ENCODE measurements at places on chromosomes 16 and 17. TPM values are rescaled to one million over a fixed set of nuclear protein-coding genes. Genes with fewer than 3 reads are reported as not detected.

DNA sequence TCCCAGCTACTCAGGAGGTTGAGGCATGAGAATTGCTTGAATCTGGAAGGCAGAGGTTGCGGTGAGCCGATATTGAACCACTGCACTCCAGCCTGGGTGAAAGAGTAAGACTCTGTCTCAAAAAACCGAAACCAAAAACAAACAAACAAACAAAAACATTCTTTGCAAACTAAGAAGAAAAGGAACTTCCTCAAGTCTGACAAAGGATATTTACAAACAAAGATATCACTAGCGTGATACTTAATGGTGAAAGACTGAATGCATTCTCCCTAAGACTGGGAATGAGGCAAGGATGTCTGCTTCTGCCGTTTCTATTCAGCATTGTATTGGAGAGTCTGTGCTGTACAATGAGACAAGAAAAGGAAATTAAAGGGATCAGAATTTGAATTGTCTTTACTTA, 10.5 kb upstream of the MPO start:
- no peak for DNase-seq
- no peaks in the 10 kb centered on the region for H3K4me1 ChIP-seq
- H3K36me3 ChIP-seq = no peaks in the 10 kb centered on the region
- peaks cover 2% of the 10 kb centered on the region for H3K27me3 ChIP-seq

Gene NOD2
- total RNA-seq = not detected

- H3K4me3 ChIP-seq = no peak overlapping the region
- H3K27me3 ChIP-seq = no peaks in the 10 kb centered on the region
- H3K4me1 ChIP-seq = no peaks in the 10 kb centered on the region
- no peak for DNase-seq
- H3K36me3 ChIP-seq = no peaks in the 10 kb centered on the region
Measured at GRCh38 chr16:82867485-82867884, 240.7 kb downstream of the CDH13 start.

DNA sequence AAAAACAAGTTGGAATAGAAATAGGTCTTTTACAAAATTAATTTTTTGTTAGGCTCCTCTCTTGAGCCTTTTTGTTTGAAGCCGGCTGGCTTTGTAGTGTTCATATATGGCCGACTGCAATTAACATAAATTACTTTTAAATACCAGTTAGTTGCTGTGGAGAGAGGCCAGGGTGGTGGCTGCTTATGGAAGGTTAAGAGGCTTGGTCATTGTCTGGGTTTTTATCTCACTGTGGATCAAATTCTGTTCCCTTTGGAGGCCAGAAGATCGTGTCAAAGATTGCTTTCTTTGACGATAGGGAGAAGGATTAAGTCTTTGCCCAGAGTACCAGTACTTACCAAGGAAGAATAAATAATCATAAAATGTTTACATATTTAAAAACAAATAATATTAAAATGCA, 39.9 kb downstream of the MSI2 start:
- peak overlapping the region; percentile 62 for H3K27ac ChIP-seq
- no peak overlapping the region for H3K4me3 ChIP-seq
- H3K4me1 ChIP-seq = peaks cover 17% of the 10 kb centered on the region
- no peak for DNase-seq

DNA sequence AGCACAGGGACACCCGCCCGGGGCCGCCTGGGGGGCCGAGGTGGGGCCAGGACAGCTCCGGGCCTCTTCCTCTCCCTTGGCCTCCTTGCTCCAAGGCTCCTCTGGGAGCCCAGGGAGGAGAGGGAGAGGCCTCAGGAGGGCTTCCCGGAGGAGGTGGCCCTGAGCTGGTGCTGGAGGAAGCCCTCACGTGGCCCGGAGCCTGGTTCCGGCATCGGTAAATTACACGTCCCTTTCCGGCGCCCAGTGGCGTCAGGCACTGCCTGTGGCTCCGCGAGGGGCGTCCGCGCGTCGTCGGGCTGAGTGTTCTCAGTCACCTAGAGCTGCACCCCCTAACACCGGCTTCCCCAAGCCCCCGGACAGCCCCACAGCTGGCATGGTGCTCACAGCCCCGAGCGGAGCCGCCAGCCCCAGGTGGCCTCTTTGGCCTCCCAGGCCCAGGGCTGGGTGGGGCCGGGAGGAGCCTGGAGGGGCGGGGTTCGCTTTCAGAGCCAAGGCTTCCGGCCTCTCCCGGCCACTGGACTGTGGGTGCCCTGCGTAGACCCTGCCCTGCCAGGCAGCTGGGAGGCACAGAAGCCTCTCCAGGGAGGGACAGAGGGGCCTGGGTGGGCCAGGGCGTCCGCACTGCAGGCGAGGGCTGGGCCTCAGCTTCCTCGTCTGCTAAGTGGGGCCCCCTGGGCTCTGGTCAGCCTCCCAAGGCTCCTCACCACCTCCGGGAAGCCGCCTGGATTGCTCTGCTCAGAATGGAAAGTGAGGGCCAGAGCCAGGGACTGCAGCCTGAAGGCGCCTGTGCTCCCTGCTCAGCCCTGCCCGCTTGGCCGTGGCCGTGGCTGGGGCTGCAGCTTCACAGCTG, 27.9 kb upstream of the SSTR5 start:
- H3K36me3 ChIP-seq = no peaks in the 10 kb centered on the region
- peaks cover 32% of the 10 kb centered on the region for H3K27me3 ChIP-seq
- no peaks in the 10 kb centered on the region for H3K4me1 ChIP-seq
- DNase-seq = no peak

Gene MT1H
- not detected for total RNA-seq

GRCh38 chr17:68834328-68834836, 120.8 kb downstream of the ABCA8 start:
- H3K27me3 ChIP-seq = no peaks in the 10 kb centered on the region
- peaks cover 8% of the 10 kb centered on the region for H3K4me1 ChIP-seq
- no peaks in the 10 kb centered on the region for H3K36me3 ChIP-seq
- no peak for DNase-seq

Gene COQ9
- 57.9 TPM for total RNA-seq

Gene FBXL19
- total RNA-seq = 5.8 TPM

DNA sequence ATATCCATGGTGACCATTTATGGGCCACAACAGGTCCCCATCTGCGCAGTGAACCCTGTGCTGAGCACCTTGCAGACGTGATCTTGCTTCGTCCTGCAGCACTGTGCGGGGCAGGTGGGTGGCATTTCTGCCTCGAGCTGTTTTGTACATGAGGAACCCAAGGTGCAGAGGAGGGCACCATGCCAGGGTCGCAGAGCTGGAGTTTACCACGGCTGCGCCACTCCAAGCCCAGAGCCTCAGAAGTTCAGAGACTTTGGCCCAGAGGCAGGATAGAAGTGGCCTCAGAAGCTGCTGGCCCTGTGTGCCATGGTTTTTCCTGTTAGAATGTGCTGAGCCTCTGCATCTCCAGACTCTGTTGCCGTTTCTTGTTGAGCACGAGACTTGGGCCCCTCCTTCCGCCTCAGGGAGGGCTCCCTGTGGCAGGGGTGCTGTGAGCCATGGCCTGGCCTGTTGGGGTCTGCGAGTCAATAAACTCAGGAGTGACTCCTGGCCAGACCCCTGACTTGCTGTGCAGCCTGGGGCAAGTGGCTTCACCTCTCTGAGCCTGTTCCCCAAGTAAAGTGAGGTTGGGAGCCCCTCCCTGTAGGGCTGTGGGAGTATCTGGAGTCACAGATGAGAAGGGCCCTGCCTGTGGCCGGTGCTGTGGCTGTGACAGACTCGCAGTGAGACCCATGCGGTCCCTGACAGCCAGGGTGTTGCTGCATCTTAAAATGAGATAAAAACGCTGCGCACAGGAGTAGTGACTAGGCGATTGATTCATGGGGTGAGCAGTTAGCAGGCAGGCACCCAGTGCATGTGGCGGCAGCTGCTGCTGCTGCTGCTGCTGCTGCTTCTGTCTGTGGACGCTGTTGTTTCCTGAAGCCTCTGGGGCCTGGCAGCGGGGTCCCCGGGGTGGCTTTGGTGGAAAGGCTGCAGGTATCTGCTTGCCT, 11.8 kb downstream of the MAP2K3 start:
- no peak overlapping the region for H3K27ac ChIP-seq
- H3K4me3 ChIP-seq = no peak overlapping the region
- peaks cover 13% of the 10 kb centered on the region for H3K4me1 ChIP-seq

GRCh38 chr17:66190738-66191592, 968 bp downstream of the CEP112 start:
- peak overlapping the region; percentile 62 for H3K4me3 ChIP-seq
- H3K4me1 ChIP-seq = peaks cover 7% of the 10 kb centered on the region
- no peaks in the 10 kb centered on the region for H3K36me3 ChIP-seq
- H3K27ac ChIP-seq = peak overlapping the region; percentile 51
- DNase-seq = peak; percentile 79

GRCh38 chr16:64278196-64278595, 843.7 kb downstream of the CDH11 start:
- H3K4me3 ChIP-seq = no peak overlapping the region
- no peaks in the 10 kb centered on the region for H3K36me3 ChIP-seq
- H3K27me3 ChIP-seq = no peaks in the 10 kb centered on the region
- no peaks in the 10 kb centered on the region for H3K4me1 ChIP-seq
- DNase-seq = peak; percentile 48
- no peak overlapping the region for H3K27ac ChIP-seq

DNA sequence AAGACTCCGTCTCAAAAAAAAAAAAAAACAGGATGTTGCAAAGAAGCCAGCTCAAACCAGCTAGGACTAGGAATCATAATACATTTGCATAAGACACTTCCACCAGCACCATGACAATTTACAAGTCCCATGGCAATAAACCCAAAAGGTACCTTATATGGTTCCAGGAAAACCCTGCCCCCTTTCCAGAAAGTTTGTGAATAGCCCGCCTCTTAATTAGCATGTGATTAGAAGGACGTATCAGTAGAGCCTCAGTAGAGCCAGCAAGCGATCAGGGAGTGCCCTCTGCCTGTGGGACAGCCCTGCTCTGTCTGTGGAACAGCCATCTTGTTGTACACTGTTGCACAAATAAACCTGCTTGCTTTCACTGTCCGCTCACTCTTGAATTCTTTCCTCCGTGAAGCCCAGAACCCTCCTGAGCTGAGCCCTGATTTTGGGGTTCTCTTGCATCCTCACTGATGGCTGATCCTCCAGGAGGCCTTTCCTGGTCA, 14.0 kb downstream of the NUPR1 start:
- no peak for DNase-seq
- no peaks in the 10 kb centered on the region for H3K27me3 ChIP-seq
- no peak overlapping the region for H3K4me3 ChIP-seq
- no peak overlapping the region for H3K27ac ChIP-seq
- H3K4me1 ChIP-seq = no peaks in the 10 kb centered on the region
- H3K36me3 ChIP-seq = no peaks in the 10 kb centered on the region

- peaks cover 2% of the 10 kb centered on the region for H3K4me1 ChIP-seq
- no peak for DNase-seq
- no peak overlapping the region for H3K27ac ChIP-seq
- no peaks in the 10 kb centered on the region for H3K27me3 ChIP-seq
- H3K36me3 ChIP-seq = no peaks in the 10 kb centered on the region
Measured at GRCh38 chr16:11231367-11231970, 24.5 kb downstream of the SOCS1 start.

- no peaks in the 10 kb centered on the region for H3K27me3 ChIP-seq
- no peak overlapping the region for H3K27ac ChIP-seq
Measured at GRCh38 chr16:84751241-84751640, 51.4 kb downstream of the USP10 start.

Gene RND2
- total RNA-seq = 1.1 TPM

GRCh38 chr16:70738083-70738977, 52.5 kb upstream of the MTSS2 start:
- H3K4me1 ChIP-seq = peaks cover 58% of the 10 kb centered on the region
- peak overlapping the region; percentile 95 for H3K27ac ChIP-seq
- 0 out of 2 replicates have a peak, but pooled peaks cover 1% of the 10 kb centered on the region for H3K36me3 ChIP-seq
- peak; percentile 93 for DNase-seq

- no peaks in the 10 kb centered on the region for H3K27me3 ChIP-seq
- DNase-seq = peak; percentile 86
- H3K4me1 ChIP-seq = peaks cover 37% of the 10 kb centered on the region
- peak overlapping the region; percentile 71 for H3K27ac ChIP-seq
Measured at GRCh38 chr16:11094075-11094856, 149.9 kb downstream of the CLEC16A start.

GRCh38 chr16:64090327-64090726, 1031.5 kb downstream of the CDH11 start:
- no peak overlapping the region for H3K27ac ChIP-seq
- no peak overlapping the region for H3K4me3 ChIP-seq

GRCh38 chr17:42989141-42989540, 8.8 kb downstream of the RUNDC1 start:
- no peaks in the 10 kb centered on the region for H3K27me3 ChIP-seq
- no peak overlapping the region for H3K27ac ChIP-seq
- no peaks in the 10 kb centered on the region for H3K4me1 ChIP-seq
- peaks cover 42% of the 10 kb centered on the region for H3K36me3 ChIP-seq
- no peak overlapping the region for H3K4me3 ChIP-seq

Gene C16orf92
- total RNA-seq = not detected

- DNase-seq = peak; percentile 64
- H3K27ac ChIP-seq = no peak within 1 kb of the TSS
- peaks cover 6% of the 10 kb centered on the region for H3K4me1 ChIP-seq
- peaks cover 30% of the 10 kb centered on the region for H3K27me3 ChIP-seq
- peak within 1 kb of the TSS; percentile 60 for H3K4me3 ChIP-seq
- H3K36me3 ChIP-seq = no peaks in the 10 kb centered on the region
Measured at GRCh38 chr17:8117980-8118768, at the start of gene ALOXE3. ALOXE3 (minus strand) TSS chr17:8118514; CDS start chr17:8117990, 524 bp downstream.

GRCh38 chr16:73997340-73997711, 299.3 kb upstream of the PSMD7 start:
- H3K4me1 ChIP-seq = no peaks in the 10 kb centered on the region
- DNase-seq = no peak
- H3K36me3 ChIP-seq = no peaks in the 10 kb centered on the region
- no peaks in the 10 kb centered on the region for H3K27me3 ChIP-seq

Gene MFSD6L
- total RNA-seq = not detected

GRCh38 chr16:10658943-10659342, 35.8 kb downstream of the TEKT5 start:
- no peaks in the 10 kb centered on the region for H3K4me1 ChIP-seq
- H3K36me3 ChIP-seq = no peaks in the 10 kb centered on the region
- peaks cover 13% of the 10 kb centered on the region for H3K27me3 ChIP-seq
- DNase-seq = no peak
- H3K27ac ChIP-seq = no peak overlapping the region

GRCh38 chr16:78903843-78904242, 696.7 kb downstream of the MAF start:
- DNase-seq = no peak
- no peaks in the 10 kb centered on the region for H3K27me3 ChIP-seq
- no peaks in the 10 kb centered on the region for H3K36me3 ChIP-seq
- no peak overlapping the region for H3K27ac ChIP-seq
- H3K4me1 ChIP-seq = no peaks in the 10 kb centered on the region

GRCh38 chr17:3602499-3602898, 6.7 kb downstream of the TRPV1 start:
- H3K27ac ChIP-seq = no peak overlapping the region
- H3K4me3 ChIP-seq = no peak overlapping the region
- H3K36me3 ChIP-seq = peaks cover 4% of the 10 kb centered on the region
- H3K27me3 ChIP-seq = no peaks in the 10 kb centered on the region
- H3K4me1 ChIP-seq = peaks cover 4% of the 10 kb centered on the region
- DNase-seq = peak; percentile 6

- peak; percentile 65 for DNase-seq
- H3K4me3 ChIP-seq = no peak overlapping the region
- peaks cover 2% of the 10 kb centered on the region for H3K27me3 ChIP-seq
- H3K4me1 ChIP-seq = no peaks in the 10 kb centered on the region
Measured at GRCh38 chr16:58366247-58367031, 25.8 kb upstream of the GINS3 start.

Gene KRTAP9-8
- total RNA-seq = not detected

GRCh38 chr16:53502331-53503269, at the start of gene AKTIP:
AKTIP (minus strand) TSS chr16:53503209; CDS start chr16:53500259, 2,950 bp downstream.
- peaks cover 6% of the 10 kb centered on the region for H3K4me1 ChIP-seq
- H3K4me3 ChIP-seq = peak within 1 kb of the TSS; percentile 83
- peak within 1 kb of the TSS; percentile 91 for H3K27ac ChIP-seq
- H3K27me3 ChIP-seq = no peaks in the 10 kb centered on the region
- no peaks in the 10 kb centered on the region for H3K36me3 ChIP-seq

Gene NLRC3
- not detected for total RNA-seq

GRCh38 chr17:9291912-9292560, 270.7 kb downstream of the NTN1 start:
- no peaks in the 10 kb centered on the region for H3K4me1 ChIP-seq
- H3K27me3 ChIP-seq = no peaks in the 10 kb centered on the region
- DNase-seq = peak; percentile 25
- H3K4me3 ChIP-seq = no peak overlapping the region
- H3K27ac ChIP-seq = no peak overlapping the region
- no peaks in the 10 kb centered on the region for H3K36me3 ChIP-seq
